Activated naive CD8-positive, alpha-beta T cell treated with anti-CD3 and anti-CD28 coated beads, Interleukin-2, amount 50 U/mL, for 16 hours (primary cell): ENCODE measurements at places on chromosomes 6 and 20.

DNA sequence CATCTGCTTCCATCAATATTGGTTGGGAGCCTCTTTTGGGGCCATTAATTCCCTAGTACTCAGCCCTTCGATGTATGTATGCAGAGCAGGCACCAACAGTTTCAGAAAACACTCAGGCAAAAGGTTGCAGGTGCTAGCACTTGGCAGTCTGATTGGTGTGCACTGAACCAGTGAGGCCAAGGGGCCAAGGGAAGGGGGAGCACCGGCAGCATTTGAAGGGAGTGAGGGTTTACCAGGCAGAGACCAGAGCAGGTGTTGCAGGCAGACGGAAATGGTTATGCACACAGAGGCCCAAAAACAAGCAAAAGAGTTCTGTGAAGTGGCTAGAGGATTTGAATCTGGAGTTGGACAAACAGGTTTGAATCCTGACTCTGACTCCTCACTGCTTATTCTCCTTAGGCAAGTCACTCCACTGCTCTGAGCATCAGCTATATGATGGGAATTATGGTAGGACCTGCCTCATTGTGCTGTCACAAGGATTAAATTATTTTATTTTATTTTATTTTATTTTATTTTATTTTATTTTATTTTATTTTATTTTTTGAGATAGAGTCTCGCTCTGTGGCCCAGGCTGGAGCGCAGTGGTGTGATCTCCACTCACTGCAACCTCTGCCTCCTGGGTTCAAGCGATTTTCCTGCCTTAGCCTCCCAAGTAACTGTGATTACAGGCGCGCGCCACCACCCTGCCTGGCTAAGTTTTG, 58.1 kb upstream of the SHLD1 start:
- DNase-seq: no peak

DNA sequence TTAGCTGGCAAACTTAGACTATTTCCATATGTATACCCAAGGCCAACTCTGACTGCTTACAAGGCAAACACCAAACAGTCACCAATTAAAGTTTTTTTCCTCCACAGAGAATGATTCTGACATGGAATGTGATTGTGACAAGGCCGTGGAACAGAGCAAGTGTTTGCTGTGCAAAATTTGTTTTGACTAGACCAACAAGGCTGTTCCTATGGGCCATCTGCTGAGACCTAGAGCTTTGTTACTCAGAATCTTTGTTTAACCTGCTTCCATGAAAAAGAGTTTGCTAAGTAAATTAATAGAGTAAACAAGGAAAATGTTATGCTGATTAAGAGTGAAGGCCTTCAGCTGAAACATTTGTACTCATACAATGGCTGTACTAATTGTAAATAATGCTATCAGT, 51.6 kb upstream of the IMPG1 start:
- DNase-seq: no peak

DNA sequence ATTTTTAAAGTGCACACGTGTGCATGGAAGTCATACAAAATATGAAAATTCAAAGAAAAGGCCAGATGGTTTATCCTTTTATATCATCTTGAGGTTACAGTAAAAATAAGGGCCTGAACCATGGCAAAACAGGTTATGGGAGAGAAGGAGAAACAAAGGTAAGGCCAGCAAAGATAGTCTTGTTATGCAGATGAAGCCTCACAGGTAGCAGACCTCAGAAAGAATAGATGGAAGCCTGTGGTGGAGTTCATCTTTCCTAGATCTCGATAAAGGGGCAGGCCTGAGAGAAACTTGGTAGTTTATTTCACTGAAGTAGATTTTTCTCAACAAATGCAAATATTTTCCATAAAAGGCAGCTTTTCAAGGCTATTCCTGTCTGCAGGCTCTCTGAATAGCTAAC, 693.8 kb downstream of the KHDRBS2 start:
- no peak for DNase-seq

- no peak for DNase-seq
Observed at GRCh38 chr6:8181160-8181881, 79.0 kb upstream of the EEF1E1 start.

- DNase-seq: no peak
Observed at GRCh38 chr6:21101694-21102093, 491.9 kb upstream of the SOX4 start.

DNA sequence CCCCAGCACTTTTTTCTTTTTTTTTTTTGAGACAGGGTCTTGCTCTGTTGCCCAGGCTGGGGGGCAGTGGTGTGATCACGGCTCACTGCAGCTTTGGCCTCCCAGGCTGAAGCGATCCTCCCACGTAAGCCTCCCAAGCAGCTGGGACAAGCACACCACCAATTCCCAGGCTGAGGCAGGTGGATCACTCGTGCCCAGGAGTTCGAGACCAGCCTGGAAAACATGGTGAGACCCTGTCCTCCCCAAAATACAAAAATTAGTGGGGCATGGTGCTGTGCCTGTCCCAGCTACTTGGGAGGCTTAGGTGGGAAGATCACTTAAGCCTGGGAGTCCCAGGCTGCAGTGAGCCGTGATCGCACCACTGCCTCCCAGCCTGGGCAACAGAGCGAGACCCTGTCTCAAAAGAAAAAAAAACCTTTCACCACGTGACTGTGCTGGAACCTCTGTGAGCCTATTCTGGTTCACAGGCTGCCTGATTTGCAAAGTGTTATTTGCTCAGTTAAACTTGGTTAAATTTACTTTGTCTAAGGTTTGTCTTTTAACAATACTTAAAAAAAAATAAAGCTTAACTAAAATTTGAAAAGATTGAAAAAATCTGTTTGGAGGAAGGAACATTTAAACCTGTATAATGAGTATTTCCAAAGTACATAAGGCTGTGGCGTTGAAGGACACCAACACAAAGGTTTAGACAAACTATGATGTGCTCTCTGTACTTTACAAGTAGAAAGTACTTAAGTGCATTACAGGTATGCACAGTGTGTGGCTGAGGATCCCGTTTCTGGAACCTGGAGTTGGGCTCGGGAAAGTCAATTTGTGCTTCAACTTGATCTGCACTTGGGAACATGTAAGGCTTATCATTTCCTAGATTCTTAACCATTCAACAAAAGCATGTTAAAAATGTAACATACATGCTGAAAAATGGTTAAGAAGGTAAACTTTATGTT, 55.0 kb downstream of the PPP1R3G start:
- no peak for DNase-seq

GRCh38 chr20:23003881-23004460, 31.1 kb upstream of the SSTR4 start:
- no peak for DNase-seq

- DNase-seq: no peak
Observed at GRCh38 chr6:127120023-127120786, 1.7 kb downstream of the RSPO3 start.

- no peak for DNase-seq
Observed at GRCh38 chr6:155152211-155153076, 111.4 kb upstream of the CLDN20 start.

DNA sequence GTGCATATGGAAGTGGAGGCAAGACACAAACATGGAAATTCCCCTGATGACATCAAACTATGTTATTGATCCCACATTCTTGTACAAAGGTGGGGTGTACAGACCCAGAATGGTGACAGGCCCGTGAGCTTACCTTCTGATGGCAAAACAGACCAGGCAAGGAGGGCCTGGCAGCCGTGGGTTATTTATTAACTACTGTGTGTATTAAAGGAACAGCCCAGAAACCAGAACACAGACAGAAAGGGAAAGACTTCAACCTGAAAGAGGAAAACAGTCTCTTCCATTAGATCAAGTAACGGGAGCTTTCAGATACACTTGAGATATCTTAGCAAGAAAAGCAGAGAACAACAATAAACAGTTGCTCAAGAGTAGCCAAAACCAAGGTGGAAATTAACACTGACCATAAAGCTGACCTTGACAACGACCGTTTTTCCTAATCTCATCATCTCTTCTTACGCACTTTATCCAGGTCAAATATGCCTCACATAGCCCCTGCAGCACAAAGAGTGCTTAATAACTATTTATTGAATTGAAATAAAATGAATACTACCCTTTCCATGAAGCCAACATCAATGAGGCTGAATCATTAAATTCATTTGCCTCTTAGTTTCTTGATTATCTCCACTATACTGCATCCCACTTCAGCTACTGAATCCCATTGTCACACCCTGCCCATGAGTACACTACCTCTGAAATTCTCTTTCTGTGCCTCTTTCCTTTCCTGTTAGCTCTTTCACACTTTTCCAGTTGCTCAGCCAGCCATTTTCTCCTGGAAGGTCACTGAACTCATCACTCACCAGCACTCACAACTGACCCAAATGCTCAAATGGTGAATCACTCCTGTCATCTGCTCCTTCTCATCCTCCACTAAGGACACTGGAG, 67.4 kb downstream of the MOXD1 start:
- no peak for DNase-seq

- DNase-seq: no peak
Observed at GRCh38 chr6:13395272-13396237, 67.2 kb upstream of the TBC1D7 start.

DNA sequence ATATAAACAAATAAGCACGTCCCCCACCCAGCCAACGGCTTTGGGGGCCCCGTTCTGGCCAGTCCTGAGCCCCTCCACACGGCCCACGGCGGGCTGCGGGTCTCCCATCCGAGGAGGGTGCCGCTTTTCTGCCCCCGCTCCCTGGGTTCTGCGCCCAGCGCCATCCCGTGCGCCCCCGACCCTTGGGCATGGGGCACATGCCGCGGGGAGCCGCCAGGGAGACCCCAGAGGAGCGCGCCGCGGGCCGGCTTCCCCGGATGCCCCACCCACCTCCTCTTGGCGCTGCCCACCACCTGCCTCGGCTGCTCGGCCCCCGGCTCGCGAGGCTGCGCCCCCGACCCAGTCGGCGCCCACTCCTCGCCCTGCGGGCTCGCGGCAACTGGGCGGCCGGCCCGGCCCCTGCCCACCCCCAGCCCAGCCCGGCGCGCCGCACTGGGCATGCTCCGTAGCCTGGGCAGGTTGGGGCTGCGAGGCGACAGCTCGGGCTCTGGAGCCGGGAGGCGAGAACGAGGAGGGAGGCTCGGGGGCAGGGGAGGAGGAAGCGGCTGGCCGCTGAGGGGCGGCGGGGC, 570 bp upstream of the PLCB4 start:
- DNase-seq: no peak

DNA sequence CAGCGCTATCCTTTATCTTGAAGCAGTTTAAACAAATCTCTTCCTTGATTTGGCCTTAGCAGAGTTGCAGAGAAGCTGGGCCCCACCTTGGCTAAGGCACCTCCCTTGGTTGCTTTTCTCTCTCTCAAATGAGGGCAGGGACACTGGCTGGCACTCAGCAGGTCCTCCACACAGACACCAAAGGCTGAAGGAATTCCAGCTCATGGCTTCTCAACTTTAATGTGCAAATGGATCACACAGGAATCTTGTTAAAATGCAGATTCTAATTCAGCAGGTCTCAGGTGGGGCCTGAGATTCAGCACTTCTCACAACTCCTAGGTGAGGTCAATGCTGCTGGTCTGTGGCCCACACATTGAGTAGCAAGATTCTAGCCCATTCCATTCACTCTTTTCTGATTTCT, 25.7 kb downstream of the RIMS4 start:
- DNase-seq: no peak

DNA sequence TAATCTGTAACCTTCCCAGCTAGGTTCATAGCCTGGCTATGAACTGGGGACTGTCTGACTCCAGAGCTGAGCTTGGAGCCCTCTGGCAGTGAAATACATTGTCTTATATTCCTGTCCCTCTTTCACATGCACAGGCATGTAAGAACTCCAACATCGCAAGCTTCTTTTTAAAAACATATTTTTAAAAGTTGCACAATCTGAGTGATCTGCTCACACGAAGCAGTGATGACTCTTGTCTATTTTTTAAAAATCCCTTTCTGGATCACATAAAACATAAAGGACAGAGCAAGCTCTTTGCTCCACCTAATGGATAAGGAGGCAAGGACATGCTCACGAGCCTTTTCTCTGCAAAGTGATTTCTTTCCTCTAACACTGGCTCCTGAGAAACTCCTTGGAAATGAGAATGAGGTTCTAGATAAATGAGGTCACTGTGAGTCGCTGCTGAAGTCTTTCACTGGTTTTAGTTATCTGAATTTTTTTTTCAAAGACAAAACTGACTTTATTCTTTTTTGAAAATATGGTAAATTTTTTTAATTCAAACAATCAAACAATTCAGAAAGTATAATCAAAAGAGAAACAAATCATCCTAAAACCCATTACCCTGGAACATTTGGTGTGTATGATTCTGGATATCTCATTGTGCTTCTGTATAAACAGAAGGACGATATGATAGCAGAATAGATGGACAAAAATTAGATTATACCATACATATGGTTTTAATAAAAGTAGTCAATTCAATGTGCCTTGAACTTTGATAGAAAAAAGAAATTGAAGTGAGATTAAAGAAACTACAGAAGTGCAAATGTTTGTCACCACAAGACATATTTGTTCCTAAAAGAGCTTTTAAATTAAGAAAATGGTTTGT, 30.8 kb downstream of the IL20RA start:
- no peak for DNase-seq

- DNase-seq: no peak
Observed at GRCh38 chr6:21690489-21690888, 96.9 kb downstream of the SOX4 start.

GRCh38 chr6:73878403-73878802, 182.4 kb downstream of the CD109 start:
- DNase-seq: no peak

DNA sequence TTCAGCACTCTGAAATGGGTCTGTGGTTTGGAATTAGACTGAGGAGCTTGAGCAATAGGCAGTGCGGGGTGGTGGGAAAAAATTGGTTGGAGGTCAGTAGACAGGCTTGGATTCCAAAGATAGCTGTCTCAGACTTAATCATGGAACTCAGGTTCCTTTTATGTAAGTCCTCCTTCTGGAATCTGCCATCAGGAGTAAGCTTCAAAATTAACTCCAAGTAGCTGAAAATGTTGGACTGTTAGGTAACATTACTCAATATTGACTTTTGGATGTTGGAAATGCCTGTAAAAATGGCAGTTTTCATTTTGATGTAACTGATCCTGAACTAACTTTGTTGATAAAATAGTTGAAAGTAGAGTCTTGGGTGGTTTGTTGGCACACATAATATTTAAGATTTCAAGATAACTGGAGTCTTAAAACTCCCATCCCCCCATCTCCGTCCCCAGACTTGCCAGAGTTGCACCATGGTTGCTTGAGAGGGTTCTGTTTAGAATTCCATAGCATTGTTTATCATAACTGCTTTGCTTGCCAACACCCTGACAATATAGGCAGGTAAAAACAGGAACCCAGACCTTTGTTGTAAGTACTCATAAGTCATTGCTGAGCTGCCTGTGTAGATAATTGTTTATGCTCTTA, 83.0 kb downstream of the PHF20 start:
- DNase-seq: no peak

GRCh38 chr6:25277386-25277785, 1.8 kb upstream of the CARMIL1 start:
- no peak for DNase-seq

GRCh38 chr20:50794181-50794845, 548 bp upstream of the BCAS4 start:
- DNase-seq: no peak

- no peak for DNase-seq
Observed at GRCh38 chr6:41887331-41887751, 7.8 kb downstream of the USP49 start.

DNA sequence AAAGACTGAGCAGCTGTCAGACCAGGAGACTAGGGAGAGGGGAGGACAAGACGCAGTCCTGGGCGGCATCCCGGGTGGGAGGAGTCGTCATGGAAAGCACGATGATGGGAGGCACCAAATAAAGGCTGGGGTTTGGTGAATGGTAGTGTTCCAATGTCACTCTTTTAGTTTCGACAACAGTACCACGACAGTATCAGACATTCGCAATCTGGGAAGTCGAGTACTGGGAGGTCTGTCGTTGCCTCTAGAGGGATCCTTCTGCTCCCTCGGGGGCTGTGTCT, 32.1 kb downstream of the PSMG4 start:
- no peak for DNase-seq

- no peak for DNase-seq
Observed at GRCh38 chr6:99096170-99096569, 148.4 kb upstream of the FBXL4 start.
